ENCODE measurements at places on chromosomes 11 and 22.

GRCh38 chr11:132821499-132821898 is 710.8 kb downstream of the OPCML start:
- no peak for DNase-seq

DNA sequence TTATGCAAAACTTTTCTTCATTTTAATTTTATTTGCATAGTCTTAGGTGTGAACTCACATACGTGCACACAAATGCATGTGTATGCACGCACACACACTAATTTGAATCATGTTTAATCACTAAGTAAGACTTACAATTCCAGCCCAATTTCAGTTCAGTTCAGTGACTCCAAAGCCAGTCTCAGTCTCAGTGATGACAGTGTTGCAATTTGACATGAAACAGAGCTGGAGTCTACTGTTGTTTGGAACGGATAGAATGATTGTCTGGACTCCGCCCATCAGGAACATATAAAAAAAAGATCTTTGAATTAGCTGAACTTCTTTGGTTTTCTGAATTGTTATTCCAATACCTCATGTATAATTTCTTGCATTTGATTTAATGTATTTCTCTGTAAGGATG is 14.9 kb upstream of the OR51S1 start:
- no peak for DNase-seq

- no peak for DNase-seq
Observed at GRCh38 chr11:82546661-82547557, 186.8 kb downstream of the FAM181B start.

- DNase-seq = no peak
Observed at GRCh38 chr11:108048269-108048668, 39.6 kb downstream of the CUL5 start.

DNA sequence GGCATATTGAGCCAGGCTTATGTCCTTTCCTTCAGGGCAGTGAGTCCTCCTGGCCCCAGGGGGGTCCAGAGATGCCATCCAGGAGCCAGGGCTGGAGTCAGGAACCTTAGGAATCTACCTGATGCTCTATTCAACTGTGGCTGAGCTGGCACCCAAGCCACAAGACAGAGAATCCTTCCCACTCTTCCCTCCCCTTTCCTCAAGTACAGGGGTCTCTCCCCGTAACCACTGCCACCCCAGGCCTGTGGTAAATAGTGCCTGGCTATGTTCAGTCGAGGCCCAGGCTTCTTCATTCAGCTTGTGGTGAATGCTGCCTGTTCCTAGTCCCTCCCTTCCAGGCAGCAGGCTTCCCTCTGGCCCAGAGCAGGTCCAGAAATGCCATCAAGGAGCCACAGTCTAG is 45.5 kb upstream of the THY1 start:
- DNase-seq = no peak

DNA sequence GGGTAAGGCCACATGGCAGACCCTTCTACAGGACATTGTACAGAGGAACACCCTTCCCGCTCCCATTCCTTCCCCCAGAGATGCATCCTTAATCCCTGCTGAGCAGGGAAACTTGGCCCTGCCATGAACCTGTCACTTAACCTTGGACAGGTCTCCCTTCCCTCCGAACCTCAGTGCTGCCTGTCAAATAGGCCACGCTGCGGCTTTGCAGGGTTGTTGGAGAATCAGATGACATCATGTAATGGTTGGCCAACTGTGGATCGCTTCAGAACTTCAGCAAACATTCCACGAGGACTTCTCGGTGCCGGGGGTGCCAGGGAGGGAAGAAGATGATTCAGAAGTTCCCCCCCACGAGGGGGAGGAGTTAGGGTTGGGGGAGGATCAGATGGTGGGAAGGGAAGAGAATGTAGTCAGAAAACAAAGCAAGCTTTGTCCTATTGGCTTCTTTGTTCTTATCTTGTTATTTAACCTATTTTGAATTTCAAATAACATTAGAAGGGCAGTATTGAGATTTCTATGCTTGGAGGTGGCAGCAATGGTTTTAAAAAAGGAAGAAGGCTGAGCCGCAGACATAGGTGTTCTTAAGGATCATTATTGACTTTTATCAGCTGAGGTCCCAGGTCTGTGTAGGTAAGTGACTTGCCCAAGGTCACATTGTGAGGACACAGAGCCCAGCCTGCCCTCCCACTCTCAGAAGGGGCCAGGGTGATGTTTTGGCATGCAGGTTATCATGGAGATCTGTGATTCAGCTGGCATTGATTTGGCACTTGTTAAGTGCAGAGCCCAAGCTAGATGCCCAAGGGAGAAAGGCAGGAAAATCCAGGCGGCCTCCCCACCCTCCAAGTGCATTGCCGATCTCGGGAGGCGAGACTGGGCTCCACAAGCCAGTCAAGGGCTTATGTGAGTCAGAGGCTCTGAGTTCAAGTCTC is 3.1 kb downstream of the CDC42EP1 start:
- DNase-seq = peak; percentile 96

GRCh38 chr11:67389477-67389876 is 2.3 kb upstream of the RAD9A start:
- peak; percentile 8 for DNase-seq

- no peak for DNase-seq
Observed at GRCh38 chr22:41070665-41071331, 21.6 kb upstream of the EP300 start.

GRCh38 chr11:10274726-10275125 is 19.3 kb downstream of the SBF2 start:
- no peak for DNase-seq

DNA sequence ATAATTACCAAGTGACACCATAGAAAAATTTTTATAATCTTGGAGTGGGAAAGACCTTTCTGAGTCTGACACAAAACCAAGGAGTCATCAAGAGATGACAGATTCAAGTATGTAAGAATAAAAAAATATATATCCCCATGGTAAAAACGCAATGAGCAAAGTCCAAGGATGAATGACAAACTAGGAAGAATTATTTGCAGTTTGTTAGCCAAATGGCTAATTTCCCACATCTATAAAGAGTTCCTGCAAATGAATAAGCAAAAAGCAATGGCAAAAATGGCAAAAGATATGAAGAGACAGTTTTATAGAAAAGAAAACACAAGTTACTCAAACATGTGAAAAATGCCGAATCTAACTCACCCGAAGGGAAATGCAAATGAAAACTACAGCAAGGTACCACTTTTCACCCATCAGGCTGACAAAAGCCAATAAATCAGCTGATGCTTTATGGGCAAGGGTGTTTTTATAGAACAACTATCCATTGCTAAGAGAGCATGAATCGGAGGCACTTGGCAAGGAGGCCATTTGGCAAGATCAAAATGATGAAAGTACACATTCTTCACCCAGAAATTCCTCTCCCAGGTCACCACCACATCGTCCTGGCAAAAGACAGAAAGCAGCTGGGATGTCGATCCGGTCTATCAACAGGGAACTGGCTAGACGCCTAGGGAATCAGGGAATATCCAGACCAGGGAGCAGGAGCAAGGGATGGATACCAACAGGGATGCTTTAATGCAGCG is 21.1 kb upstream of the KLHL35 start:
- DNase-seq = no peak

DNA sequence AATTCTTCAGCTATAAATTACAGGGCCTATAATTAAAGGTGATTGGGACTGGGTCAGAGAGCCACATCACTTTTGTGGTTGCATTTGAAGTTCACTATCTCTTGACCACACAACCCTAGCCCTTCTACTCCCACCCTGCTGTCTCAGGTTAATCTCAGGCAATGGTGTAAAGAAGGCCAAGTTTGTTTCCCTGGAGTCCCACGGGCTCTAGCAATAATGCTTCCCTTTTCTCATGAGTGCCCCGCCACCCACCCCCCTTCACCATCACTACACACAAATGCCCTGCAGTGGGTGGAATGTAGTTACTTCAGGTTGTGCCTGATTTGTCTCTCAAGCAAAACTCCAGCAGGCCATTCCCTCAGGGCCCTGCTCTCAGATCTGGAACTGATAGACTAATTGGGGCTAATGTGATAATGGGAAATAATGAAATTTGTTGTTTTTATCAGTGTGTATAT is 1.8 kb upstream of the EHF start:
- DNase-seq = no peak

GRCh38 chr11:71432761-71433647 is 15.2 kb downstream of the DHCR7 start:
- DNase-seq = no peak

GRCh38 chr11:10371926-10372641 is 67.2 kb downstream of the ADM start:
- DNase-seq = no peak

DNA sequence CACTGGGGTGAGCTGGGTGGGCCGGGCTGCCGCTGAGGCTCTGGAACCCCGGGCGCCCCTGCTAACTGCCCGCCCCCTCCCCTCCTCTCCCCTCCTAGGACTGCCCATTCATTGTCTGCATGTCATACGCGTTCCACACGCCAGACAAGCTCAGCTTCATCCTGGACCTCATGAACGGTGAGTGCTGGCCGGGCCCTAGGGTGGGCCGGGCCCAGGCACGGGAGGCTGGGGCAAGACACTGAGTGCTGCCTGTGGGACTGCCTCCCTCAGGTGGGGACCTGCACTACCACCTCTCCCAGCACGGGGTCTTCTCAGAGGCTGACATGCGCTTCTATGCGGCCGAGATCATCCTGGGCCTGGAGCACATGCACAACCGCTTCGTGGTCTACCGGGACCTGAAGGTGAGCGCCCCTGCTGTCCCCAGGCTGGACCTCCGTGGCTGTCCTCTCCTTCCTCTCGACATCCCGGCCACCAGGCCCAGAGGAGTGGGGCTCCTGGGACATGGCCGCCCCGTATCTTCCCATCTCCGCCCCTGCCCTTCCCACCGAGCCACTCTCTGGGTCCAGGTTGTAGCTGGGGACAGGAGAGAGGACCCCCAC is 7.5 kb upstream of the ANKRD13D start:
- no peak for DNase-seq

DNA sequence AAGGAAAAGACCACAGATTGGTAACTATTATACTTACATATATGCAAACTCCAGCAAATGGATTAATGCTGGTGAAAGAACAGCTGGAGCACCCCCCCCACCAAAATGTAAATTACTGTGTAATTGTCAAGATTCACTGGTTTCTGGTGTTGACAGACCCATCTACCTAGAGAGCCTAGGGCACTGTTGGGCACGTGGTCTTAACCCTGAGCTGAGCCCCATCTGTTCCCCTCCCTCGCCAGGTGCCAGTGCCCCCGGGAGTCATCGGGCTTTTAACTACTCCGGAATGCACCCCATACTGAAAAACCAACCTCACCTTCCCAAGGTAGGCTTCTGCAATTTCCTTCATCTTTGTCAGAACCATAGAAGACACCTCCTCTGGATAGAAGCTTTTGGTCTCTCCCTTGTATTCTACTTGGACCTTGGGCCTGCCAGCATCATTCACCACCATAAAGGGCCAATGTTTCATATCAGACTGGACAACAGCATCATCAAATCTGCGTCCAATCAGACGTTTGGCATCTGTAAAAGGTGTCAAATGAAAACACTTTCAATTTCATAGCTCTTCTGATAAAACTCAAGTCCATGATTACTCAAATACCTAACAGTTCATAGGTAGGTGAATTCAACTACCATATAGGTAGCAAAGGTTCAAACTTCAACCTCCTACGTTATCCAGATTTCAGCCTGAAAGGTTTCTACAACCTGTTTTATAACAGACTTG is 1.5 kb downstream of the HSPA8 start:
- DNase-seq = no peak

DNA sequence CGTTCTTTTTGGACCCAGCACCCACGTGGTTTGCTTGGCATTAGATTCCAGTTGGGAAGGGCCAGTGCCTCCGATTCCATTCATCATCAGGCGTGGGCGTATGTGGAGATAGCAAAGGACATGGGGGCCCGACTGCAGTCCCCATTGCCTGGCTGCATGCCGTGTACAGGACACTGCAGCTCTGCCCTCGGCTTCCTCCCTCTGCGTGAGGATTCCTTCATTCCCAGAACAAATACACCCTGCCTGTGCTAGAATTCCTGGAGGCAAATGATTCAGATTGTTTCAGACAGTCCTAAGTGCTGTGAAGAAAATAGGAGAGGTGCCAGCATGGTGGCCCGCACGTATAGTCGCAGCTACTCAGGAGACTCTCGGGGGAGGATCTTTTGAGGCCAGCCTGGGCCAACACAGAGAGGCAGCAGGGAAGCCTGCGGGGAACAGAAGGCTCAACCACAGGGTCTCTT is 15.4 kb downstream of the DERL3 start:
- DNase-seq = no peak

DNA sequence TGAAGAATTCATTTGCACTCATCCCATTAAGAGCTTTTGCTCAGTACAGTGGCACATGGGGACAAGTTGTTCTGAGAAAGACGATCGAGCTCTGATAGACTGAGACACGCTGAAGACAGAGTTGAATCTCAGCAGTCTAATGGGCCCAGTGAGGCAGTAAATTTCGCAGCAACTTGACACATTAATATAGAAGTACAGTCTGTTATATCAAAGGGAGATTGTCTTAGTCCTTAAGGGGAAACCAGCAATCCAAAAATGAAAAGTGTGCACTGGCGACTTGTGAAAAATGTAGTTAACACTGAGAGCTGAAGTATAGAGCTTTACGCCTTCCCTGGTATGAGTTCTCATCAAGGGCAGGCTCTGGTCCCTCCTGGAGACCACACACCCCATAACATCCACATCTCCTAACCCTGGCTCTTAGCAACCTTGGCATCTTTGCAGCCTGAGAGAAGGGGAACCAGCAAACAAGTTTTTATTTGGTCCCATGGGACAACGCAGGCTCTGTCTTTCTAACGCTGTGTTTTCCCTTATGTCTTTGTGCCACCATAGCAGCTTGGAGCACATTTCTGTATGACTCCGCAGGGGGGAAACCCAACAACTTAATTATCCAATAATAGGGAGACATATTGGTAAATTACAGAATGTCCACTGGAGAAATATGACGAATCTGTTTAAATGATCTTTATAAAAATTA is 952.5 kb downstream of the OPCML start:
- no peak for DNase-seq
